Activated CD4-positive, alpha-beta T cell treated with anti-CD3 and anti-CD28 coated beads, Interleukin-2, amount 10 ng/mL, durations not matched to agents 7 days and 5 days (primary cell): ENCODE measurements at places on chromosomes 5 and 9.

GRCh38 chr9:114425126-114425525, 37.3 kb upstream of the AKNA start:
- no peak overlapping the region for H3K27ac ChIP-seq
- no peak overlapping the region for H3K4me3 ChIP-seq
- H3K4me1 ChIP-seq = no peaks in the 10 kb centered on the region
- H3K27me3 ChIP-seq = peaks cover 5% of the 10 kb centered on the region
- no peak for DNase-seq
- no peaks in the 10 kb centered on the region for H3K36me3 ChIP-seq

- no peaks in the 10 kb centered on the region for H3K36me3 ChIP-seq
- H3K27ac ChIP-seq = no peak overlapping the region
- H3K4me3 ChIP-seq = no peak overlapping the region
Measured at GRCh38 chr5:135223891-135224625, 175.0 kb downstream of the MACROH2A1 start.

DNA sequence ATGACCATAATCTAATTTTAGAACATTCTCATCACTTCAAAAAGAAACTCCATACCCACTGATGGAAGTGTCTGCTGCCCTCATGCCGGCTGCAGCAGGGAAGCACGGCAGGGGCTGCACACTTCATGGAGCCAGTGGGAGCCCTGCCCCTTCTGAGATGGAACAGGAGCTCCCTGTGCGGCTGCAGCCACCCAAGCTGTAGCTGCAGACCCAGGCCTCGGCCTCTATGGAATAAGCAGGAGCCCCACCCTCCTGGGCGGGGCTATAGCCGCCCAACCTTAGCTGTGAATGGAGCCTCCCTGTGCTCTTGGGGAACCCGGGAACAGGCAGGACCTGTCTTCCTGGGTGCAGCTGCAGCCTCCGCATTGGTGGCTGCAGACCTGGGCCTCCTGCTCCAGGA, 128.5 kb downstream of the NUDT12 start:
- H3K4me1 ChIP-seq = no peaks in the 10 kb centered on the region
- no peak for DNase-seq
- no peak overlapping the region for H3K27ac ChIP-seq
- no peaks in the 10 kb centered on the region for H3K36me3 ChIP-seq

GRCh38 chr5:13218518-13218917, 726.0 kb downstream of the DNAH5 start:
- DNase-seq = no peak
- H3K27ac ChIP-seq = no peak overlapping the region
- no peak overlapping the region for H3K4me3 ChIP-seq
- H3K36me3 ChIP-seq = no peaks in the 10 kb centered on the region

DNA sequence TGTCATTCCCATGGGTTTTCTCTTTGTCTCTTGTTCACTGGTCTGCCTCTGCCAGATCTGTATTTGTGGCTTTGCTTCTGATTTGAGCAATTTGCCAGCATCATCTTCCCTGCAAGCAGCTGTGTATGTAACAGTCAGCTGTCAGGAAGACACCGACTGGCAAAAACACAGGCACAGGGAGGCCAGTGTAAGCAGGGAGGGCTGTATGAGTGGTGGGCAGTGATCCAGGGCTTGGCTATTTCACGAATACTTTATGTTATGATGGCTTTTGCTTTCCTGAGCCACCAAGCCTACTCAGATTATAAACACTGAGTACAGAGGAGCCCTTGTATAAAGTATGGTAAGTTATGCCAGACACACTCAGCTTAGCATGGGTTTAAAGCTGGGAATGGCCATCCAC, 11.6 kb downstream of the BNIP1 start:
- H3K27me3 ChIP-seq = no peaks in the 10 kb centered on the region
- no peak overlapping the region for H3K4me3 ChIP-seq
- H3K27ac ChIP-seq = no peak overlapping the region
- H3K4me1 ChIP-seq = peaks cover 5% of the 10 kb centered on the region
- no peak for DNase-seq

DNA sequence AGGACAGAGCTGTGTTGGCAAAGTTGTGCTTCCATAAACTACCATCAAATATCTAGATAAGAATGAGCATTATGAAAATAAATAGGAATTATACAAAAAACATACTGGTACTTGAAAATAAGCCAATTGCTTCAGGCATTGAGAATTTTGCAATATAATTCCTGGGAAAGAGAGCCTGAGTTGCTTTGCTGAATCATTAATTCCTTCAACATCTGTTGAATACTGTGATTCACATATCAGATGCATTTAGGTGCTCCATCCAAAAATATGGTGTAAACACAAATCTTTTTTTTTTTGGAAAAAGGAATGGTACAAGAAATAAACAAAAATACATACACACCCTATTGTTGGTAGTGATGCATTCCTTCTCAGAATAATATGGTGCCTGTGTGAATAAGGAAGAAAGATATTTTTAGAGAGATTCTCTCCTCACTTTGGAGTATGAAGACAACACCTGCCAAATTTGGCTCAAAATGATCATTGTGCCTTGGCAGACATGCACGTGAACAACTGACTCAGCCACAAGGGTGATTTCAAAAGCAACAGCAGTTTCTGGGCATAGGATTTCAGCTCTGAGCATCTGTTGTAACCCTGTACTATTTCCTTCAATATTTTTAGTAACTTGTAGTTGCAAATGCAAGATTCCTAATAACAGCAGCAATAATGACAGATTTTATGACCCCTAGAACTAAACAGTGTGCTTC, 96.7 kb downstream of the CAVIN4 start:
- no peaks in the 10 kb centered on the region for H3K4me1 ChIP-seq
- H3K36me3 ChIP-seq = no peaks in the 10 kb centered on the region
- no peak for DNase-seq
- peaks cover 6% of the 10 kb centered on the region for H3K27me3 ChIP-seq
- no peak overlapping the region for H3K4me3 ChIP-seq
- no peak overlapping the region for H3K27ac ChIP-seq

- H3K36me3 ChIP-seq = no peaks in the 10 kb centered on the region
- no peaks in the 10 kb centered on the region for H3K4me1 ChIP-seq
- no peak for DNase-seq
- H3K4me3 ChIP-seq = no peak overlapping the region
- peaks cover 5% of the 10 kb centered on the region for H3K27me3 ChIP-seq
Measured at GRCh38 chr9:92196909-92197308, 81.7 kb upstream of the SPTLC1 start.

- H3K36me3 ChIP-seq = no peaks in the 10 kb centered on the region
- H3K27me3 ChIP-seq = peaks cover 2% of the 10 kb centered on the region
- H3K4me1 ChIP-seq = no peaks in the 10 kb centered on the region
- H3K4me3 ChIP-seq = no peak overlapping the region
Measured at GRCh38 chr5:158990979-158991775, 108.5 kb downstream of the EBF1 start.

DNA sequence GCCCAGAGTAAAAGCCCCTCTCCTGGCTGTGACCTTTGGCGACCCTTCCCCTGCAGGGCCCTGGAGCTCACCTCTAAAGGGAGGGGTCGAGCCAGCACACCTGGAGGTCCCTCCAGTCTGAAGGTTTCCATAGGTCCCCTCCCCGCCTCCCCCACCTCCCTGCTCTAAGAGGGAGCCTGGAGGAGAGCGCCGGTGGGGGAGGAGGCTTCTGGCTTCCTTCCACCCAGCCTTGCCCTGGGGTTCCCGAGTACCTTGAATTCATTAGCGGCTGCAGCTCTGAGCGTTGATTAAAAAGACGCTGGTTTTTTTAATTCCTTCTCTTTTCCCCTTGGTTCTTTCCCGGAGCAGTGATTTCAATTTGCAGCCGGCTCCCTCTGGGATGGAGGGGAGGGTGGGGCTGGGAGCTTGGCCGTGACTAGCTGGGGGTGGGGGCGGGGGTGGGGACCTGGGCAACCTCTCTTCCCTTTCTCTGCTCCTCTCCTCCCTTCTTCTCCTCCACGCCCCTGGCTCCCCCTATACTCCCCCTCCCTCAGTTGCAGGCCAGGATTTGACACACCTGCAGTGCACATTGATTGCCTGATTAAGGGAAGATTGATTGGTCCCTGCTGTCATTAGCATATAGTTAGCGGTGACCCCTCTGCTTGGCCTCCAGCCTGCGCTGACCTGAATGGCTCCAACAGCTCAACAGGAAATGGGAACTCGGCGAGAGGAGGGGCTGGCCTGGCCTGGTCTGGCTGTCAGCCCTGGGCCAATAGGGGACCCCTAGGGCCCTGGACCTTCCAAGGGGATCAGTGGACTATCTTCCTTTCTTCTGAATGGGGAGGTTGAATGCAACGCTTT, 67.5 kb upstream of the RAPGEF1 start:
- DNase-seq = no peak
- H3K27ac ChIP-seq = no peak overlapping the region
- H3K36me3 ChIP-seq = no peaks in the 10 kb centered on the region
- no peaks in the 10 kb centered on the region for H3K4me1 ChIP-seq

DNA sequence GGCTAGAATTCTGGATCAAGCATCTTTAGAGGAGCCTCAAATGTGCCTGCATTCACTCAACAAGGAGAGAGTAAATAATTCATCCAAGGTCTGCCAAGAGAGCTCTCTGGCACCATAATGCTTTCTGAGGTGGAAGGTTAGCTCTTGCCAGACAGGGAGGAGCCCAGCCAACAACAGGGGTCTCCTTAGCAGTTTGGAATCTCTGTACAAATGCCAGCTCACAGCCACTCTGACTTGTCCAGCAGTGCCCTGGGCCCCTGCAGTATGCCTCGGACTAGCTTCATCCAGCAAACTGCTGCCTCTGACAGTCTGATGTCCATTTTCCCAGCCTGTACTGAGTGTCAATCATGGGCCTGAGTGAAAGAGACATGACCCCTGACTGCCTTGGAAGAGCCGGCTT, 127.2 kb upstream of the SLC44A1 start:
- H3K4me1 ChIP-seq = peaks cover 30% of the 10 kb centered on the region
- no peaks in the 10 kb centered on the region for H3K36me3 ChIP-seq
- no peak for DNase-seq
- no peak overlapping the region for H3K27ac ChIP-seq
- H3K4me3 ChIP-seq = no peak overlapping the region

GRCh38 chr9:128747241-128747640, 23.3 kb upstream of the ZDHHC12 start:
- no peaks in the 10 kb centered on the region for H3K4me1 ChIP-seq
- H3K4me3 ChIP-seq = no peak overlapping the region
- H3K36me3 ChIP-seq = no peaks in the 10 kb centered on the region
